ENCODE measurements at places on chromosomes 12 and 14. TPM values are rescaled to one million over a fixed set of nuclear protein-coding genes. Genes with fewer than 3 reads are reported as not detected.

CD163 gene
- 15.2 TPM for total RNA-seq

TMTC2 gene
- 12.0 TPM for total RNA-seq

INSM2 gene
- total RNA-seq, result not detected

SLC5A8 gene
- not detected for total RNA-seq

GUCY2C gene
- total RNA-seq, result not detected

LRIG3 gene
- 42.0 TPM for total RNA-seq

DNA sequence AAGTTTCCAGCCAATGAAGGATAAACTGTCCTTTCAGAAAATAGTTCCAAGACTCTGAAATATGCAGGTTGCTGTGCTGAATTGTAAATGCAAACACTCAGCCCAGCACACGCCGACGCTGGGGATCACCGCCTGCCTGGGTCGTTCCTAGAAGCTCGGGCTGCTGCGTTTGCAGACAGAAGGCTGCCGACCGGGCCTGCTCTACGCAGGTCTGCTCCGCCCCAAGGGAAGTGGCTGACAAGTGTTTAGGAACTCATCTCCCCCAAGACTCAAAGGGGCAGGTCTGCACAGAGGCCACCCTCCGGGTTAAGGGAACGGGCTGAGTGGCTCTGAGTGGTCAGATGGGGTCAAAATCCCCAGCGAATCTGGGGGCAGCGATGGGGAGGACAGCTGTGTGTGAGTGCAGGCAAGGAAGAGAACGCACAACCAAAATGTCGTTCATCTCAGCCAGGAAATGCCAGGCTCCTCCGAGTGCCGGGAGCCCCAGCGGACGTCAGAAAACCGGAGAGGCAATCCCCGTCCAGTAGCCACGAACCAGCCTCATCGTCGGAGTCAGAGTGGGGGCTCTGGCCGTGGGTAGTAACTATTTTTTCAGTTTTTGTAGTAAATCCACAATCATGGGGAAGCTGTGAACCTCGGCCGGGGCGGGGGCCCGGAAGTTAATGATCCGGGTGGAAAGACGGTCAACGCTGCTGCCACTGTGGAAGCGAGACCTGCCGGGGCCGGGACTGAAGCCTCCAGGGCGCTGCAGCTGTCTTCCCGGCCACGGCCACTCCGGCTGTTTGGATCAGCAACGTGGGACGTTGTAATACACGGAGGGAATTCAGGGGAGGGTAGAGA is 6.0 kb downstream of the GALNT9 start:
- no peak for DNase-seq

GRCh38 chr12:111438481-111438880 is 32.8 kb downstream of the SH2B3 start:
- DNase-seq, result no peak

GRCh38 chr12:2299206-2299605 is 246.4 kb downstream of the CACNA1C start:
- DNase-seq, result no peak

GRCh38 chr14:95533391-95533821 is 1.4 kb upstream of the GLRX5 start:
- DNase-seq, result no peak

GRCh38 chr12:88362439-88362838 is 217.8 kb downstream of the KITLG start:
- no peak for DNase-seq

DNA sequence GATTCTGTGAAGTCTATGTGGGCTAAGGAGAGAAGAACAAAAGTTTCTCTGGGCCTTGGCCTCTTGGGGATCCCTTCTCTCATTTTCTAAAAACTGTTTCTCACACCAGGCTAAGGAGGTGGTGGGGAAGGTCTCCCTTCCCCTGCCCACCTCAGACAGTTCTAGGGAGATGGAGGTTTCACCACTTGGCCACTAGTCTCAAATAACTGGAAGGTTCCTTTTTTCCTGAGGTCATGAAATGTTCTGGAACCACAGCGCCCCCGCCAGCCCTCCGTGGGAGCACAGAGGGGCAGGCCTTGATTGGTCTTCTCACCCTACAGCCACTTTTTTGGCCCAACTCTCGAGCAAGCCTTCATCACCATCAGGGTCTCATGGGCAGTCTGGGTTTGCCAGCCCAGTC is 12.6 kb downstream of the C12orf43 start:
- DNase-seq, result no peak

Data from uterus (tissue), 4 donors.